ENCODE measurements at places on chromosomes 1 and 21.
A peak's percentile ranks its signal among the peaks of the same experiment; 100 is the strongest.

GRCh38 chr1:192609110-192610079 lies 26.6 kb upstream of the RGS13 start:
- peak; percentile 2 for DNase-seq

DNA sequence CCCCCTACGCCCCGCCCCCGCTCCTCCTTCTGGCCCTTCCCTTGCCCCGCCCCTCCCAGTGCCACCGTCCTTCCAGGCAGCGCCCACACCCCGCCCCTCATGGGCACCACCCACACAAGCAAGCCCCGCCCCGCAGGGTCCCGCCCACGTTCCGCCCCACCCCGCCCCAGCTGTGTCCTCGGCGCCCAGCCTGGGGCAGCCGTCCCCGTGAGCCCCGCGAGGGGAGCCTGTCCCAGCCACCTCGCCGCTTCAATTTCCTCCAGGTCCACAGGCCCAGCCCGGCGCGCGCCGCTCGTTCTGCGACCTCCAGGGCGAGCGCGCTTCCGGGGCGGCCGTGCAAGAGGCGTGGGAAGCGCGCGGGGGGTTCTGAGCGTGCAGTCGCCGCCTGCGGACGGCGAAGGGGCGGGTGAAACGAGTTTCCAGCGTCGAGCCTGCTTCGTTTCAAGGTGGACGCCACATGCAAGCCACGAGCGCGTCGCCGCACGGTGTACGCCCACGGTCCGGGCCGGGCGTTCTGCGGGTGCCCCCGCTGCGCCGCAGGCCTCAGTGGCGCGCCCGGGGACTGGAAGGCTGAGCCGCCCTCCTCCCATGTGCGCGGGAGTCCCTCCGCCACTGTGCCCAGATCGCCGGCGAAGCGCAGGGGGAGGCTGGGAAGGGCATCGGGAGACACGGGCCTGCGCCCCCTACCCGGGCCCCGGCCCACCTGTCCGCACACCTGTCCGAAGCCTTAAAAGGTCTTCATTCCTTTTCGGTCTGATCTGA lies 10.8 kb upstream of the FAAP20 start:
- DNase-seq: no peak

- no peak for DNase-seq
Measured at GRCh38 chr1:107358619-107359327, 217.9 kb downstream of the NTNG1 start.

DNA sequence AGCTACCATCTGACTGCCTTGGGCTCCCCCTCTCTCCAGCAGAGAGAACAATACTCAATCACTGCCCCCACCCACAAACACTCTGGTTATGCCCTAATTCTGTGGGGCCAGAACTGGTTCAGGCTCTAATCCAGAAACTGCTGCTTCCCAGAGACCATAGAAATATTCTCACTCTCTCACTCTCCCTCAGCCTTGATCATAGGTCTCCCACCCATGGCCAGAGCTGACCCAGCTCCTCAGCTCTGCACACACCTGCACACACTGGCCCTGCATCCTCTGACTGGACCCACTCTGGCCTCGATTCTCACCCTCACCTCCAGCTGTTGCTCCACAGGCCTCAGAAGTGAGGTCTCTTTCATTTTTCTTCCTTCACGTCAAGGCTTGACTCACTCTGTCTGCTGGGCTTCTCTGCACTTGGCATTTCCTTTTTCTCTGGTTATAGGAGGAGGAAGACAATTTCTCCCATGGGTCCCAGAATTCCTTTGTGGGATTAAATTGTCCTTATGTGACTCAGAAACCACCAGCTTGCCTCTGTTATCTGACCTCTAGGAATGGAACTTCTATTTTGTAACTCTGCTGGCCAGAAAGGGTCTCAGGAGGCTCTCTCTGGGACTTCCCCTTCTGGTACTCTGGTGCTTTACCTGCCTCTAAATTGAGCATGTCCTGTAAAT lies 15.6 kb upstream of the ZMYM6 start:
- DNase-seq: no peak

GRCh38 chr1:108142773-108143394 lies 57.3 kb downstream of the SLC25A24 start:
- no peak for DNase-seq

DNA sequence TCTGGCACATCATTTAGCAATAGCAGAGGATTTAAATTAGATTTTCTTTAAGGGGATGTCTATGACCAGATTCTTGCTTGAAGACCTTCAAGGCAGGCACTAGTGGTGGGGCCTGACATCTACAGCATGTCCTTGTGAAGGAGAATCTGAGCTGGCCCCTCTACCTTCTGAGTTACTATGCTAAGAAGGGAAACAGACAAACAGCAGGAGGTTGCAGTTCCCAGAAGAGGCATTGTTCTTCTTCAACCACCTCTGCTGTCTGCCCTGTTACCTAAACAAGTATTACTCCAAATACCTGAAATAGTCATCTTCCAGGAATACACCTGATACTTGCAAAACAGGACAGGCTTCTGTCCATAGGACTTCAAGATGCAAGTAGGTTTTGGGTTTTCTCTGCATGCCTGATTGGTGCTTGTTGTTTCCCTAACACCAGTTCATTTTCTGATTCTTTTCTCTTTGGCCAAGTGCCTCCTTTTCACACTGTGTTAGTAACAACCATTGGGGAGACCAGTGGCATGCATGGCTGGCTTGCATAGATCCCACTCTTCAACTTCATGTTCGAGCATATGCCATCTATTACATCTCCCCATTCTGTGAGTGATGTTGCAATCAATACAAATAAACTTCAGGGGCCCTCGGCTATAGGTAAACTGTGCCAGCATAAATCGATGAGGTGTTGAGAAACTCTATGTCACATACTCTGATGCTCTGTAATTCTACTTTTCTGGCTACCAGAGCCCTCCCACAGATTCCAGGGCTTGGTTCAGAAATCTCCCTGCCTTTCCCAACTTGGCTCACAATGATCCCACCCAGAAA lies 93.0 kb upstream of the DUSP10 start:
- DNase-seq: no peak

- no peak for DNase-seq
Measured at GRCh38 chr1:33378976-33379375, 51.9 kb downstream of the PHC2 start.

GRCh38 chr1:67831850-67832513 lies 1.3 kb downstream of the GNG12 start:
- peak; percentile 47 for DNase-seq

DNA sequence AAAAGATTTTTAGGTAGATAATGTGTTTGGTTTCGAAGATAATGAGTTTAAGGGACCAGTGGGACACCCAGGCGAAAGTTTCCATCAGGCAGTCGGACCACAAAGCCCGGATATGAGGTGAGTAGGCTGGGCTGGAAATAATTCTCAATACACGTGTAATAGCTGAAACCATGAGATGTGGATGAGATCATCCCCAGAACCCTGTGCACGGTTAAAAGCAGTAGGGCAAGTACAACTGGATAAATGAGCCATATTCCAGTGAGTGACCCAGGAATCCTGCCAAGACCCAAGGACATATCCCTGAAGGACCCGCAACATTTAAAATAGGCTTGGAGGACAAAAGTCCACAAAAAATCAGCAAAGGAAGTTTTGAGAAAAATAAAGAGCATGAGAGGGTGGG lies 21.5 kb upstream of the NHLH2 start:
- DNase-seq: no peak

DNA sequence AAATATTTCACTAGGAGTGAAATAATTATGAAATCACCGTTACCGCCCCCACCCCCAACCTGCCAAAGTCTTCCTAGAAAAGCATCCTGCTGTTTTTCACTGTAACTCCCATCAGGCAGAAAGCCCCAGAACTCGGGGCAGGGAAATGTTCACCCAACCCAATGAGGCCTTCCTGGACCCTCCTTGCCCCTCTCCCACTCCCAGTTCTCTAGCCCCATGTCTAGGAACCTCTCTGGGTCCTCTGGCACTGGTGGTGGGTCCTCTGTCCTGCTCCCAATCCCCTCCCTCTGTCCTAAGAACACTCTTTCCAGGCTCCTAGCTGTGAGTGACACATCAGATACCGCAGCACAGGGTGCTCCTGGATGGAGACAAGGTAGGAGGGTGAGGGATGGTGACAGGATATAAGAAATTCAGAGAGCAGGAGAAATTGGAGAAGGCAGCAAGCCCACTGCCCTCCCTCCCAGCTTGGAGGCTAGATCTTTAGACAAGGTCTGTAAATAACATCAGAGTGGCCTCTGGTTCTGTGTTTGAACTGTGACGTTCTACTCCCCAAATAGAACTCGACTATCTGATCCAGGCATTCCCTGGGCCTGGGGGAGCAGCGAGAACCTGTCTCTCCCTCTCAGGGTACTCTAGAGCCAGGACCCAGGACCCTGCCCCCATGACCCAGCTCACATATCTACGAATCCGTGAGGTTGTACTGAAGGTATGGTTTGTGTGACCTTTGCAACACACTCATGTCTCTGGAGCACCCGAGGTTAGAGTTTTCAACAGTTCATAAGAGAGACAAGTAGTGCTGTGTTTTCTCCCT lies 23.3 kb upstream of the BTG2 start:
- DNase-seq: no peak
